ENCODE measurements at places on chromosomes 4 and X.

GRCh38 chr4:1991596-1992434, 17.0 kb downstream of the NELFA start:
- DNase-seq: no peak

DNA sequence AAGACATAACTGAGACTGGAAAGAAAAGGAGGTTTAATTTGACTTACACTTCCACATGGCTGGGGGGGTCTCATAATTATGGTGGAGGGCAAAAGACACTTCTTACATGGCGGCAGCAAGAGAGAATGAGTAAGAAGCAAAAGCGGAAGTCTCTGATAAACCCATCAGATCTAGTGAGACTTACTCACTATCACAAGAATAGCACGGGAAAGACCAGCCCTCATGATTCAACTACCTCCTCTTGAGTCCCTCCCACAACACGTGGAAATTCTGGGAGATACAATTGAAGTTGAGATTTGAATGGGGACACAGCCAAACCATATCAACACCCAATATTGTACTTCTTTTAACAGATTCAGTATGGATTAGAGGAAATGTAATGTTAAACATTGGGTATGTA, 646.6 kb downstream of the ANKRD50 start:
- no peak for DNase-seq

- no peak for DNase-seq
These were observed 15.0 kb upstream of the PRKX start for GRCh38 chrX:3728454-3728853.

DNA sequence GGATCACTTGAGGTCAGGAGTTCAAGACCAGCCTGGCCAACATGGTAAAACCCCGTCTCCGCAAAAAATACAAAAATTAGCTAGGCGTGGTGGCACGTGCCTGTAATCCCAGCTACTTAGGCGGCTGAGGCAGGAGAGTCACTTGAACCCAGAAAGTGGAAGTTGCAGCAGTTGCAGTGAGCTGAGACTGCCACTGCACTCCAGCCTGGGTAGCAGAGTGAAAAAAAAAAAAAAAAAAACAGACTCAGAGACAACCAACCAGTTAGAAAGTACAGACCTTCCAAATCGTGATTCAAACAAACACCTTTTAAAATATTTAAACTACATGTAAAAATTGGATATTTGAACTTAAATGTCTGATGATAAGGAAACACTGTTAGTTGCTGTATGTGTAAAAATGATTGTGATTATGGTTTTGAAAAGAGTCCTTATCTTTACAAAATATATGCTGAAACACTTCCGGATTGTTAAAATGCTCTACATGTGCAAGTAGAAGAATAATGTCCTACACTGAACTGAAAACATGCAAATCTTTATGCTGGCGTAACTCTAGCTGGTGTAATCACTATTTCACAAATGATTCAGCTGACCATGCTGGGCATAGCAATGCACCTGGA, 37.8 kb downstream of the SH3KBP1 start:
- DNase-seq: no peak

DNA sequence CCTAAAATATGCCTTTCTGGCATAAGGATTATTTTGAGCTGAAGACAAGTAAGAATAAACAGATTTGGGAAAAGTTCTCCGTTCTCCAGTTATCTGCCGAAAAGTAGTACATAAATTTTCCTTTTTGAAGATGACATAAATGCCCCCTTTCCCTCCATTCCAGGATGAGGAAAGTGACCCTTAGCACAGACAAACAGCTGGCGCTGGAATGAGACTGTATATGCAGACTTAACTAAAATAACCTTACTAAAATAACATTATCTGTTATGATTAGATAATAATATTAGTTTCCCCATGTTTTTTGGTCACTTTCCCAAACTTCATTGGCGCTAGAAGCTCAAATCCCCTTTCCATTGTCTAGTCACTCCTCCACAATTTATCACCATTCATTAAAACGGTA, 21.5 kb downstream of the PDGFC start:
- DNase-seq: no peak

DNA sequence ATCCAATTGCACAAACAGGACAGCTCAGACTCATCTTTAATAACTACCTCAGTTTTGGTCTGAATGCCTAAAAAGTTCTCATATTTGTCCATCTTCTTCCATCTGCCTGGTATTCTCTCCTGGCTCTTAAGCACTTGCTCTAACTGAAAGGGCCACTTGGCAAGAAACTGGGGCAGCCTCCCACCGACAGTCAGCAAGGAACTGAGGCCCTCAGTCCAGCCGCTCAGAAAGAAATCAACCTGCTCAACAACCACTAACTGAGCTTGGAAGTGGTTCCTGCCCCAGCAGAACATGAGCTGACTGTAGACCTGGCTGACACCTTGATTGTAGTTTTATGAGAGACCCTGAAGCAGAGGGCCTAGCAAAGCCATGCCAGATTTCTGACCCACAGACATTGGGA, 84.4 kb downstream of the PPEF2 start:
- no peak for DNase-seq

GRCh38 chrX:28843817-28844216, 256.6 kb downstream of the IL1RAPL1 start:
- no peak for DNase-seq

DNA sequence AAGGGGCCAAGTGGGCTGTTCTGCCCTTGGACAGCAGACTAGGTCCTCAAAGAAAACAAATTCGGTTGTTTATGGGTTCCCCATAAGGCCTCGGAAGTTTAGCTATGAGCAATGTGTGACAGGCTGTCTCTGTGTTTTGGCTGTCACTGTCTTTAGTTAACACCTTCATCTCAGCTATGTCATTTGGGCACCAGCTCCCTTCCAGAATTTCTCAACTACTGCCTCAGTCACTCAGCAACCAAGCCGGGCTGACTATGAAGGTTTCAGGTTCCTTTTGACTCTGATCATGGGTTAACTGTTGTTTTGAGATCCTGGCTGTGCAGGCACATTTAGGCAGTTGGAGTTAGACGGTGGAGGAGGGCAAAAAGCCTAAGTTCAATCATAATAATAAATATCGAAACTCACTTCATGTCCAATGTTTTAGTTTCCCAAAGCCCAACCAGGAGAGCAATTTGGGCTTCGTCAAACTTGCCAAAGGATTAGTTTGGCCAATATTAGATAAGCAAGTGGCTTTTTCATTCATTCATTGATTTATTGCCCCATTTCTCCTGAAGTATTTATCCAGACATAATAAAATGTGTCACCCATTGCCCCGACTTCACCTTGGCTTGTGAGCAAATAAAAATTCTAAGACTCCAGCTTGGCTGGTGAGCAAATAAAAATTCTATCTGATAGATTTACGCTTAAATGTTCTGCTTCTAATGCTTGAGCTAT, 9.1 kb upstream of the PAGE1 start:
- no peak for DNase-seq

- no peak for DNase-seq
These were observed 230.8 kb upstream of the ANKRD50 start for GRCh38 chr4:124943145-124943889.

DNA sequence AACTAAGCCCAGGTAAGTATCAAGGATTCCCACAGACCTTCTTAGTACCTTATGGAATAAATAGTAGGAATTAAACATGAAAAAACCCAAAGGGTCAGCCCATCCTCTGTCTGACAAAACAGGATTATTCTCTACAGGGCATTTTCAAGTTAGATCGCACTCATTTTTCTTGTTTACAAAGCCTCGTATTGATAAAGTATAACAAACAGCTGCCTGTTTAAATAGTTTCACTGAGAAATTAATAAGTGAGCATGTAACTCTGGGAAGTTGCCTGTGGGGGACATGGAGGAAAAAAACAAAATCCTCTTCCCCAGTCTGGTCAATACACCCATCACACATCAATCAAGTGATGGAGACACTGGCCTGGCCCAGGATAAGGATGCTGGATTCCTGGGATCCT, 48.5 kb downstream of the MAML3 start:
- no peak for DNase-seq

DNA sequence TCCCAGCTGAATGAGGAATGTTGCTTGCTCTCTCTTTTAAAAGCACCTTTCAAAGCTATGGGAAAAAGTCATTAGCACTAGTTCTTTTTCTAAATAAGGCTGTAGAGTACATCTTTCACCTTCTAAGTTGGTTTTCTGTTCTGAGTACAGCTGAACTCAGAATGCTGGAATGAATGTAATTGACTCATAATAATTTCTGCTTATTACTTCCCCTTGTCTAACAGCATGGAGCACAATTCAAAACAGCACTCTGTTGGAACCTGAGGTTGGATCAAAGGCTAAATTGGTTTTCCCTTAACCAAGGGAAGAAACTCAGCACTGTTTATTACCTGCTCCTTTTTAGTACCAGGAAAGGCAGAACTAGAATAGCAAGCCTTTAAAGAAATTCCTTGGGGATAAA, 33.5 kb upstream of the CYP2U1 start:
- DNase-seq: no peak

DNA sequence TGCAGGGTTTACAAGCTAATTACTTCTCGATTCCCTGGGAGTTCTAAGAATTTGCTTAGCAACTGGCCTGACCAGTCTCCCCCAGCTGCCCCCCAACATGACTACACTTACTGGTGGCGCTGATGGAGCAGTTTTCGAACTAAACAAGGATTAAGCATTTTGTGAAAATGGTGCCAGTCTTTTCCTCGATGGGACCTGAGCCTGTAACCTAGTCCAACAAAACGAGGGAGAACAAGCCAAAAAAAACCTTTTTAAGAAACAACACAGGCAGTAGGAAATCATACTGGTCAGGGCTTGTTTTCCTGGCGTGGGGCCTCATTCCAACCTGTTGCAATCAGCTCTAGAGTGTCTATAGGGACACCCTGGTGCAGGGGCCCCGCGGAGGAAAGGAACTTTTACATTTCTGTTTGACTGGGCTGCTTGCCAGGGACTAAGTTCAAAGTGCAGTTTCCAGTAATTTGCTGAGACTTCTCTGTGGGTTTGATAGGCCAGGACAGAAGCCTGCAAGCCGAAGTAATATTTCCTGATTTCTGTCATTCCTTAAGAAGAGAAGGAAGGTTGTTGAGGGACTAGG, 158.7 kb downstream of the SPRY1 start:
- no peak for DNase-seq

DNA sequence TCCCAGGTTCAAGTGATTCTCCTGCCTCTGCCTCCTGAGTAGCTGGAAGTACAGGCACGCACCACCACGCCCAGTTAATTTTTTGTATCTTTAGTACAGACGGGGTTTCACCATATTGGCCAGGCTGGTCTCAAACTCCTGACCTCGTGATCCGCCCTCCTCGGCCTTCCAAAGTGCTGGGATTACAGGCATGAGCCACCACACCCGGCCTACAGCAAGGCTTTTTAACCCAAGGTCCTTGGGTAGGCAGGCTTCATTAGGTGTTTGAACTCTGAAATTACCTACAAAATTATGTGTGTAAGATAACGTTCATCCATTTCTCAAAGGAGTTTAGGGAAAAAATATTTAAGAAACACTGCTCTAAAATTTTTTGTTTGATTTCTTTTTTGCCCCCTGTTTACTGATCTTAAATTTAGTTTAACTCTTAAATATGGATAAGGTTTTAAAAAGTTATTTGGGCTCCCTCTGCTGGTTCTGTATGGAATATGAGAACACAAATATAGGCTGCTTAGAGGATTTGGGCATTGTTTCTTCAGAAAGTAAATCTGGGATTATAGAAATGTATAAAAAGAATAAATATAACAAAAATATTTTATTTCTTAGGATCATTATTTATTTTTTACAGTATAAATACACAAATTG, 92.8 kb downstream of the CBR4 start:
- no peak for DNase-seq

GRCh38 chrX:13654116-13654515, 1.2 kb downstream of the TCEANC start:
- DNase-seq: no peak

DNA sequence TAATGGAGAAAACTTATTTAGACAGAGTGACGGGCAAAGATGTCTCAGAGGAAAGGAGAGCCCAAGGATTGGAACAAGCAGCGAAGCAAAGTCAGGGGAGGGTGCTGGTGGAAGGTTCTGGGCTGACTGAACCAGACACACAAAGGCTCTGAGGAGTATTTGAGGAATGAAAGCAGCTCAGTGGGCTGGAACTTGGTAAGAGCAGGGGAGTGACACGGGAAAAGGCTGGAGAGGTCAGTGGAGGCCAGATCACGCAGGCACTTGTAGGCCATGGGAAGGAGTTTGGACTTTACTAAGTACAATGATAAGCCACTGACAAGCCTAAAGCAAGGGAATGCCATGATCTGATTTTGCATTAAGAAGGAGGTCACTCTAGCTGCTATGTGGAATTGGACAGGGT, 71.4 kb downstream of the TSC22D3 start:
- no peak for DNase-seq

DNA sequence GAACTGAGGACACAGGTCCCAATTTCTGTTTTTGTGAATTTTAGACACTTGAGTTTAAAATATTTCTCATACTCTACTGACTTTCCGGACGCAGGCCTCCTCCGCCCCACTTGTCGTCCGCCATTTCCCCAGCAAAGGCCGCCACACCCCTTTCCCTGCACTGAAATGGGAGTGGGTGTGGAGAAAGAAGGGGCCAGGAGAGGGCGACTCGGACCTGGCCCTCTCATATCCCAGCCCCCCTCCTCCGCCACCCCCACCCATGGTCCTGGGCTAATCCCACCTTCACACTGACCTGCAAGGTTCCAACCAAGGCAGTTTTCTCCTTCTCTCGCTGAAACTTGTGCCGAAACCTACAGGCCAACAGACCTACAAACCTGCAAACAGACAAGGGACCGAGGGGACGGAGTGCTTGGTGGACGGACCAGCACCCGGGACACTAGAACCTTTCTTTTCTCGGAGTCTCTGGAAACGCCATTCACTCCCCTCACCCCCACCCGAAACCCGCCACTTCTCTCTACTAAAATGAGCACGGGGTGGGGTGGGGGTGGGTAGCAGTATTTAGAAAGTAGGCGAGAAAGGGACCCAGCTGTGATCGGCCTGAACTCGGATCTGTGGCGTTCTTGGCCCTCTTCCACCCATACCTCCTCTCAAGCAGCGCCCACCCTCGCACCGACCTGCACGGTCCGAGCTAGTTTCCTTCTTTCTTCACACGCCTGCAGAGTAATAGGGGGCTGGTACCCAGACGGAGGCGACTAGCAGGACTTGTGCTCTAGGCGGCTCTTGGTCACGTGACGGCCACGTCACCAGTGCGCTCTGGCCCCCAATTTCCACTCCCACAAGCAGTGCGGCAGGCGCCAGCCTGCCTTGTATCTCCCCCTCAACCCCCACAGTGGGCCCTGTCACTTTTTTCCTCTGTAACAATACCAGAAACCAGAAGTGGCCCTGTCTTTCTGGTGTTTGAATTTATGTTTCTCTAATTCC, at the start of gene ARMCX6:
ARMCX6 (minus strand) TSS at position 790 of the 981 bp plus-strand sequence. CDS start 1,380 bp downstream, outside the sequence.
- peak; percentile 57 for DNase-seq

GRCh38 chr4:168119890-168120289, 27.6 kb downstream of the ANXA10 start:
- DNase-seq: no peak

- DNase-seq: no peak
These were observed 585.7 kb downstream of the TLL1 start for GRCh38 chr4:166458756-166459155.

- peak; percentile 81 for DNase-seq
These were observed 21.8 kb upstream of the JAKMIP1 start for GRCh38 chr4:6221851-6222760.

GRCh38 chrX:2391869-2392606, 108.7 kb downstream of the DHRSX start:
- no peak for DNase-seq

Measured in endothelial cell (in vitro differentiated cells).